ENCODE measurements at places on chromosomes 11 and 22. TPM values are rescaled to one million over a fixed set of nuclear protein-coding genes. Genes with fewer than 3 reads are reported as not detected.
A peak's percentile ranks its signal among the peaks of the same experiment; 100 is the strongest.

DNA sequence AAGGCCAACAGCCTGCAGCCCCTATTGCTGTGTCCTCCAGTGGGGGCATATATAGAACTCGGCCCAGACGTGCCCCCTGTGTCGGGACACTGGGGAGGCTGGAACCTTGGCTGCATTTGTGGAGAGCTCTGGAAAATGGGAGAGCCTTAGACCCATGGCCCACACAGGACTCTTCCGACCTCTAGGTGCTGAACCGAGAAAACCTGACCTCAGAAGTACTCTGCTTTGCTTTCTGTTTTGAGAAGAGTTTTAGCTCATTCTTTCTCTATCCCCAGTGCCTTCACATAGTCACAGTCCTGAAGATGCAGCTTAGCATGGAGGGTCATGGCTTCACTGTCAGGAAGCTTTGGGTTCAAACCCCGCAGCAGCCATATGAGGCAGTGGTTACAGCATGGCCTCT is 271.8 kb upstream of the B3GAT1 start:
- H3K27me3 ChIP-seq = peaks cover 16% of the 10 kb centered on the region
- no peaks in the 10 kb centered on the region for H3K4me1 ChIP-seq
- no peak overlapping the region for H3K27ac ChIP-seq
- H3K36me3 ChIP-seq = no peaks in the 10 kb centered on the region

DNA sequence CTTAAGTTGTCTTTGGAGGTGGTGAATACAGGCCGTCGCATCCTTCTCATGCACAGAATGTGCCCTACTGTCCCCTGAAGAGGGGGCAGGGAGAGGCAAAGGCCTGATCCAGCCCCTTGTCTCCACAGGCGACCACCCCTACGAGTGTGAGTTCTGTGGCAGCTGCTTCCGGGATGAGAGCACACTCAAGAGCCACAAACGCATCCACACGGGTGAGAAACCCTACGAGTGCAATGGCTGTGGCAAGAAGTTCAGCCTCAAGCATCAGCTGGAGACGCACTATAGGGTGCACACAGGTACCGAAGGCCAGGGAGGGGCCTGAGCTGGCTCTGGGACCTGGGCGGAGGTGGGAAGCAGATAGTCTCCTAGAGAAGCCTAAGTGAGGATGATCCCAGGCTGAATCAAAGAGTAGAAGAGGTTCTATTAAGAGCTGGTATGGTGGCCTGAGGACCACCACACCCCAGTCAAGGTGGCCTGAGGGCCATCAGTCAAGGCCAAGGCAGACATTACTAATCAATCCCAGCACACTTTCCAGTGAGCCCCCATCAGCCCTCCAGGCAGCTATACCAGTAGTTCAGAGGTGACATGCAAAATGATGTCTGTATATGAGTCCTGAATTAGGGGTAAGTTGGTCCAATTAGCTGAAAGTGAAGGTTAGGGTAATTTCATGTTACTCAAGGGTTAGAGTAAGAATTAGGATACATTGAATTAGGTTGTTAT is 49.0 kb upstream of the NNMT start:
- H3K36me3 ChIP-seq = peaks cover 26% of the 10 kb centered on the region
- no peaks in the 10 kb centered on the region for H3K4me1 ChIP-seq
- H3K27ac ChIP-seq = no peak overlapping the region
- no peak overlapping the region for H3K4me3 ChIP-seq

KCNE3 gene
- total RNA-seq = 22.1 TPM

DNA sequence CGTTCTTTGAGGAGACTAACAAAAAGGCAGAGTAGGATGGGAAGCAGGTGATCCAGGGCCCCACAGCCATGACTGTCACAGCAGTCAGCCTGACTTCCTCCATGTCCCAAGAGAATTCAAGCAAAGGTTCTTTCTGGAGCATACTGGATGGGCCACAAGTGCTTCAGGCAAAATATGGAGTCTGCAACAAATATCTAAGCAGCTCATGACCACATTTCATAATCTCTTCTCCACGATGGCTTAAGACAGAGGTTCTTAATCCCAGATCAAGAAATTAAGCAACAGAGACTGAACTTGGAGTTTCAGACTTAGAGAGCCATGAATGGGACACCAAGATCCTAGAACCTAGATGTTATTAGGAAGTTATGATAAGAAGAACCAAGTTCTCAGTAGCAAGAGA is 31.6 kb downstream of the GUCY1A2 start:
- no peaks in the 10 kb centered on the region for H3K4me1 ChIP-seq
- no peaks in the 10 kb centered on the region for H3K36me3 ChIP-seq
- DNase-seq = no peak
- H3K4me3 ChIP-seq = no peak overlapping the region
- H3K27ac ChIP-seq = no peak overlapping the region
- no peaks in the 10 kb centered on the region for H3K27me3 ChIP-seq

- DNase-seq = no peak
- no peak overlapping the region for H3K4me3 ChIP-seq
- no peak overlapping the region for H3K27ac ChIP-seq
These were observed 2.0 kb downstream of the FBXO3 start for GRCh38 chr11:33772300-33772699.

COMT gene
- 216 TPM for total RNA-seq

GRCh38 chr11:61963016-61963281 is 4.5 kb downstream of the FTH1 start:
- peak overlapping the region; percentile 100 for H3K27ac ChIP-seq
- DNase-seq = peak; percentile 80
- no peak overlapping the region for H3K4me3 ChIP-seq
- no peaks in the 10 kb centered on the region for H3K27me3 ChIP-seq
- peaks cover 62% of the 10 kb centered on the region for H3K36me3 ChIP-seq
- peaks cover 55% of the 10 kb centered on the region for H3K4me1 ChIP-seq

- no peak for DNase-seq
- H3K27me3 ChIP-seq = no peaks in the 10 kb centered on the region
- H3K27ac ChIP-seq = peak overlapping the region; percentile 69
- H3K4me3 ChIP-seq = no peak overlapping the region
- H3K4me1 ChIP-seq = peaks cover 42% of the 10 kb centered on the region
These were observed 13.4 kb downstream of the TMEM184B start for GRCh38 chr22:38259370-38259769.

SMTNL1 gene
- total RNA-seq = not detected

- no peaks in the 10 kb centered on the region for H3K36me3 ChIP-seq
- peak; percentile 96 for DNase-seq
- H3K27me3 ChIP-seq = no peaks in the 10 kb centered on the region
- peak overlapping the region; percentile 80 for H3K4me3 ChIP-seq
- H3K27ac ChIP-seq = peak overlapping the region; percentile 88
- H3K4me1 ChIP-seq = peaks cover 63% of the 10 kb centered on the region
These were observed 1.9 kb upstream of the ADM start for GRCh38 chr11:10302744-10303557.

TMPRSS13 gene
- 1.8 TPM for total RNA-seq

RGL4 gene
- total RNA-seq = 12.4 TPM

DNA sequence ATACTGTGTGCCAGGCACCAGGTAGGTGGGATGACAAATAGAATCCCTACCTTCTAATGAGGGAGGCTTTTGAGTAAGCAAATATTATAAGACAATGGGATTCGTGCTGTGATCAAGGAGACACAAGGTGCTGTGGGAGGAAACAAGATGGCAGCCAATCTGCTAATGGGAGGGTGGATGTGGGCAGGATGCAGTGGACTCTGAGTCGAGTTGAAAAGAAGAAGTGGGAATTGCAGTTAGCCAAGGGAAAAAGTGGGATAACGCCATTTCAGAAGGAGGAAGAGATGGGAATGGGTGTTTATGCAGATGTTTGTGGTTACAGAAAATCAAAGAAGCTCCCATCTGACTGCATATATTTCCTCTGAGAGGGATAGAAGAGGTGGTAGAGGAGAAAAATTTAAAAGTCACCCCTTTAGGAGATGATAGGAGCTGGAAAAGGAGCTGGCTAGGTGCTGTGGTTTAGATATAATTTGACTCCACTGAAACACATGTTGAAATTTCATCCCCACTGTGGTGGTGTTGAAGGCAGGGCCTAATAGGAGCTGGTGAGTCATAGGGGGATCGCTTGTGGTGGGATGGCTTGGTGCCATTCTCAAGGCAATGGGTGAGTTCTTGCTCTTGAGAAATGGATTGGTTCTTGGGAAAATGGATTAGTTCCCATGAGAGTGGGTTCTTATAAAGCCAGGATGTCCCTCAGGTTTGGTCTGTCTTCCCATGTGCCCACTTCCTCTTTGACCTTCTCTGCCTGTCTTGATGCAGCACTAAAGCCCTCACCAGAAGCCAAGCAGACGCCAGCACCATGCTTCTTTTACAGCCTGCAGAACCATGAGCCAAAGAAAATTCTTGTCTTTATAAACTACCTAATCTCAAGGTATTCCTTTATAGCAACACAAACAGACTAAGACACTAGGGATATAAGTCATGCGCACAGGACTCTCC is 30.0 kb upstream of the POU2AF1 start:
- H3K27me3 ChIP-seq = no peaks in the 10 kb centered on the region
- no peaks in the 10 kb centered on the region for H3K36me3 ChIP-seq
- no peak for DNase-seq
- H3K4me1 ChIP-seq = peaks cover 18% of the 10 kb centered on the region

MPPED1 gene
- total RNA-seq = not detected

DNA sequence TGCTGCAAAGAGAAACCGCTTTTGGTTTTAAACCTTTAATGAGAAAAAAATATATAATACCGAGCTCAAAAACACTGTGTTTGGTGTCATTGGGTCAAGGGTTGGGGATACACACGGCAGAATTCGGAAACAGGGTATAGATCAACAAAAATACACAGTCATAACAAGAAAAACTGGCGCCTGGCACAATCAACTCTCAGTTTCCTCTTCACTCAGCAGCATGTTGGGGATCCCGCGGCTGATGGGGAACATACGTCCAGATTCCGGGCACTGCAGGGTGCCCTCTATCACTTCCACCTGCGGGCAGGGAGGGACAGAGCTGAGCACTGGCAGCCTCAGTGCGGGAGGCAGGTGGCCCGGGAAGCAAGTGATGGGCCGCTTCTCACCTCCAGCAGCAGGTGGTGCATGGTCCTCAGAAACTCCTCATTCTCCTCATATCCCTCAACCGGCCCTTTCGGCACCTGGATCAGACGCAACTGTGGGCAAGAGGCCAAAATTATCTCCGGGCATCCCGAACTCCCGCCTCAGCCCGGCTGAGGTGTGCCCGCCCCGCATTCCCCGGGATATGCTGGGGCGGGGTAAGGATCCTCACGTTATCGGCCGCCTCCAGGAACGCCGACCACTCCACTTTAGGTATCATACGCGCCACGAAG is 561 bp downstream of the TRMT112 start:
- H3K27me3 ChIP-seq = no peaks in the 10 kb centered on the region
- H3K27ac ChIP-seq = peak overlapping the region; percentile 99
- peak overlapping the region; percentile 52 for H3K4me3 ChIP-seq
- H3K36me3 ChIP-seq = peaks cover 53% of the 10 kb centered on the region

OPCML gene
- total RNA-seq = 2.7 TPM

GGTLC2 gene
- not detected for total RNA-seq

UPK2 gene
- not detected for total RNA-seq

GRCh38 chr11:65468874-65469333 is 29.9 kb upstream of the MALAT1 start:
- H3K4me3 ChIP-seq = no peak overlapping the region
- H3K4me1 ChIP-seq = peaks cover 28% of the 10 kb centered on the region
- H3K27ac ChIP-seq = no peak overlapping the region
- no peaks in the 10 kb centered on the region for H3K36me3 ChIP-seq
- peak; percentile 91 for DNase-seq

GRCh38 chr11:47616726-47617416 is 22.7 kb upstream of the C1QTNF4 start:
- DNase-seq = no peak
- H3K27me3 ChIP-seq = no peaks in the 10 kb centered on the region
- no peaks in the 10 kb centered on the region for H3K4me1 ChIP-seq
- peaks cover 55% of the 10 kb centered on the region for H3K36me3 ChIP-seq

DNA sequence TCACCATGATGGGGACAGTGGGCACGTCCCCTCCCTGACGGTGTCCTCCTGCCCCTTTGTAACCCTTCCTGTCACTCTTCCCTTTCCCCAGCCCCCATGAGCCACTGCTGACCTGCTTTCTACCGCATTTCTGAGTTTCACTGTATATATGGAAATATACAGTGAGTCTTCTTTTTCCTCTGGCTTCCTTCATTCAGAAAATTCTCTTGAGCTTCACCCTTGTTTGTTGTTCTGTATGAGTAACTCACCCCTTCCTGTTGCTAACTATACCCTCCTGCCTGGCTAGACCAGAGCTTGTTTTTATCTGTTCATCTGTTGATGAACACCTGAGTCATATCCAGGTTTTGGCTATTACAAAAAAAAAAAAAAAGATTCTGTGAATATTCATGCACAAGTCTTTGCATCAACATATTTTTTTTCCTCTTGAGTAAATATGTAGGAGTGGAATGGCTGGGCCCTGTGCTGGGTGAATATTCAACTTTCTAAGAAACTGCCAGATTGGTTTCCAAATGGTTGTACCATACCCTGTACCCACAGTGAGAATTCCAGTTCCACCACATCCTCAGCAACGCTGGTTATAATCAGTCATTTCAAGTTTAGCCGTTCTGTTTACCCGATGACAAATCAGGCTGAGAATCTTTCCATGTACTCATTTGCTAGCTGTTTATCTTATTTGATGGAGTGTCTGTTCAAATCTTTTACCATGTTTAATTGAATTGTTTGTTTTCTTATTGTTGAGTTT is 62.0 kb downstream of the IGF2 start:
- no peaks in the 10 kb centered on the region for H3K36me3 ChIP-seq
- peaks cover 34% of the 10 kb centered on the region for H3K27me3 ChIP-seq
- H3K4me1 ChIP-seq = no peaks in the 10 kb centered on the region
- no peak overlapping the region for H3K4me3 ChIP-seq
- no peak overlapping the region for H3K27ac ChIP-seq

OR51B2 gene
- total RNA-seq = not detected

DNA sequence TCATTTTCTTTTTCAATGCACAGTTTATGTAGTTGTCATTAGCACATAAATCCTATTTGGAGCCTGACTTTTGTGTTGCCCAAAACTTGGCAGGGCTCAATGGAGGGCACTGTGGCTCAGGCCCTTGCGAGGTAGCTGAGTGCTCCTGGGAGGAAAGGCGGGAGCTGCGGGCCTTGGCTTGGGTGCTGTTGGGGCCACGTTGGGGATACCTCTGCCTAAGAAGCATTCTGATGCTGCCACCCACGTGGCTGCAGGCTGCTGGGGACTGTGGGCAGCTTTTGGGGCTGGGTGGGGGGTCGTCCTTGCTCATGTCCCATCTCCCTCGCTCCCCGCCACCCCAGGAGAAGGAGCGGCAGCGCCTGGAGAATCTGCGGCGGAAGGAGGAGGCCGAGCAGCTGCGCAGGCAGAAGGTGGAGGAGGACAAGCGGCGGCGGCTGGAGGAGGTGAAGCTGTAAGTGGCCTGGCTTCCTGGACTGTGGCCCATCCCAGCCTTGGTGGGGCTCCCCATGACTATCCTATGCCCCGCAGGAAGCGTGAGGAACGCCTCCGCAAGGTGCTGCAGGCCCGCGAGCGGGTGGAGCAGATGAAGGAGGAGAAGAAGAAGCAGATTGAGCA is 20.9 kb downstream of the INCENP start:
- no peaks in the 10 kb centered on the region for H3K4me1 ChIP-seq
- H3K27me3 ChIP-seq = no peaks in the 10 kb centered on the region
- H3K36me3 ChIP-seq = peaks cover 100% of the 10 kb centered on the region
- DNase-seq = peak; percentile 62

DNA sequence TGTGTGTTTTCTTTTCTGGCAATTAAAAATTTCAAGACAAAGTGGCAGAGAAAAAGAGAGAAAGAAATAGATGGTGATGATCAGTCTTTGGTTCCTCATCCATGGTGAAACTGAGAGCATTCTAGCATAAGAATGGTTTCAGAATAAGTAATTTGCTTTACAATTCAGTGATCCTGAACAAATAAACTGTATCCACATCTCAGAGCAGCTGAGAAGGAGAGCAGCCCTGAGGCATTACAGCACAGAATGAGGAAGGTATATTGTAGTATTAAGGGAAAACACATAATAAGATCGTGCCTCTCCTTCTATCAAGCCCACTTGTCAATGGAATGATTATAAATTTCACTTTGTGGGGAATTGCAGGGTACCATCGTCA is 17.4 kb downstream of the LUZP2 start:
- no peaks in the 10 kb centered on the region for H3K27me3 ChIP-seq
- H3K4me3 ChIP-seq = no peak overlapping the region
- no peak for DNase-seq
- H3K4me1 ChIP-seq = no peaks in the 10 kb centered on the region
- no peaks in the 10 kb centered on the region for H3K36me3 ChIP-seq

Measured in spleen (tissue), 13 donors.